ENCODE measurements at places on chromosomes 3 and 15.

GRCh38 chr3:8891774-8892173 lies 71.5 kb downstream of the RAD18 start:
- ATAC-seq: no peak

DNA sequence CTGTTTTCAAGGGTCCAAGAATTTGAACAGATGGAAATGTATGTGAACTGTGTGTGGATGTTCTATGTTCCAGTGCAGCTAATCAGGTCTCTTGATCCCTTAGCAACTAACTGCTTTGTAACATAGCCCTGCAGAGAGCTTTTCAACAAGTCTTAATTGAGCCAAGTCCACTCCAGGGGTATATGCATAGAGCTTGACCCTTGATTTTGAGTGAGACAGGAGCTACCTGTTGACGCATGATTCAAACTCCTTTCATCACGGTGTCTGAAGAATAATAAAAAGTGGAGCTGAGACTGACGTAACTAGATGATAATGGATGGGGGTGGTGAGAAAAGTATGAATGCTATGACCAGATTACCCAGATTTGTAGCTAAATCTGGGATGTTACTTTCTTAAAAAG lies 93.3 kb upstream of the CCDC54 start:
- no peak for ATAC-seq

- ATAC-seq: no peak
These were observed 347.4 kb downstream of the NLGN1 start for GRCh38 chr3:173744895-173745294.

- ATAC-seq: peak; percentile 39
These were observed 364.9 kb upstream of the DPPA4 start for GRCh38 chr3:109702252-109702651.

DNA sequence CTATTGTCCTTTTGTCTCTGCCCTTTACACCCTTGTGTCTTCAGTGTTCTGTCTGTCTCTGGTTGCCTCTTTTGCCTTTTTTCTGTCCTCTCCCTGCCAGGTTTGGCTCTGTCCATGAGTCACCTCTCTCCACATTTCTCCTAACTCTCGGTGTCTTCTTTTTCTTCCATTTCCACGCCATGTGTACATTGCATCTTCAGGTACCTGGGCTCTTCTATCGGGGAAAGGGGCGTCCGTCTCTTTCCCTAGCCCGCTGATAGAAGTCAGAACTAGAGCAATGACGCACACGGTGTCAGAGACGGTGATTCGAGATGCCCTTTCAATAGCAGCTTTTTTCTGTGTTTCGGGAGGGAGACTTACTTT lies 641 bp downstream of the OPA1 start:
- peak; percentile 64 for ATAC-seq

- ATAC-seq: peak; percentile 65
These were observed 494.6 kb downstream of the NTRK3 start for GRCh38 chr15:87761736-87762509.

- ATAC-seq: no peak
These were observed 25.2 kb downstream of the CCNL1 start for GRCh38 chr3:157134620-157135191.

GRCh38 chr3:71504250-71505036 lies 79.1 kb downstream of the FOXP1 start:
- ATAC-seq: no peak

- no peak for ATAC-seq
These were observed 1.1 kb downstream of the HHATL start for GRCh38 chr3:42701371-42702065.

DNA sequence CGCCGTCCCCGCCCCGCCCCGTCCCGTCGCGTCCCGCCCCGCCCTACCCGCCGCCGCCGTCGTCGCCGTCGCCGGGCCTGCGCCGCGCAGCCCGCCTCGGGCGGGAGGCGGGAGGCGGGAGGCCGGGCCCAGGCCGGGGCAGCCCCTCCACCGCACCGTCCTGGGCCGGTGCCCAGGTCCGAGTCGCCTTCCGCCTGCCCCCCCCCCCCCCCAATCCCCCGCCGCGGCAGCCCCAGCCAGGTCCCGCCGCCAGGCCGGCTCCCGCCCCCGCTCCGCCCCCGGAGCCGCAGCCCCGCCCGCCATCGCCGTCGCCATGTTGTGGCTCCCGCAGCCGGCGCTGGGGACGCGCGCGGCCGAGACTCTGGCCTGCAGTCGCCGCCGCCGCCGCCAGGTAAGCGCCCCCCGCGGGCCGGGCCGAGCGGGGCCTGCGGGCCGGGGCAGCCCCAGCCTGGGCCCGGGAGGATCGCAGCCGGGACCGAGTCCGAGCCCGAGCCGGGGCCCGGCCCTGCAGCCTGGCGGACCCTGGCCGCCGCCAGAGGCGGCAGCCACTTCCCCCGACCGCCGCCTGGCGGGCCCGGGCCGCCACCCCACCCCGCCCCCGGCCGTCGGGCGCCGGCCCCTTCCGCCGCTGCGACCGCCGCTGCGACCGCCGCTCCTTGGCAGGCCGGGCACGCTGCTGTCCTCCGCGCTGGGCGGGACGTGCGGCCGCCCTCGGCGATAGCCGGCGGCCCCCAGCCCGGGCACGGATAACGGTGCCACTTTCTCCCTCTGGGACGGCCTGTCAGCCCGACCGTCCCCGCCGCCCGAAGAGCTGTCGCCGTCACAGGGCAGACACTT lies at the start of gene ZNF592:
ZNF592 (plus strand) TSS at position 319 of the 837 bp plus-strand sequence. CDS start 34,084 bp downstream, outside the sequence.
- peak; percentile 84 for ATAC-seq

- no peak for ATAC-seq
These were observed 275.5 kb downstream of the PDCD6IP start for GRCh38 chr3:34073961-34074360.

GRCh38 chr15:47582233-47582632 lies 135.1 kb upstream of the SEMA6D start:
- ATAC-seq: no peak

GRCh38 chr15:39721893-39722292 lies 60.7 kb downstream of the FSIP1 start:
- no peak for ATAC-seq

- no peak for ATAC-seq
These were observed 962 bp downstream of the NMNAT3 start for GRCh38 chr3:139676632-139677387.

- ATAC-seq: no peak
These were observed 582.6 kb upstream of the UBE2E2 start for GRCh38 chr3:22620498-22620897.
